ENCODE measurements at places on chromosomes 5 and 9. TPM values are rescaled to one million over a fixed set of nuclear protein-coding genes. Genes with fewer than 3 reads are reported as not detected.

ANKRD34B gene
- polyA plus RNA-seq: 0.03 TPM

ANKRD18B gene
- 0.51 TPM for polyA plus RNA-seq

DNA sequence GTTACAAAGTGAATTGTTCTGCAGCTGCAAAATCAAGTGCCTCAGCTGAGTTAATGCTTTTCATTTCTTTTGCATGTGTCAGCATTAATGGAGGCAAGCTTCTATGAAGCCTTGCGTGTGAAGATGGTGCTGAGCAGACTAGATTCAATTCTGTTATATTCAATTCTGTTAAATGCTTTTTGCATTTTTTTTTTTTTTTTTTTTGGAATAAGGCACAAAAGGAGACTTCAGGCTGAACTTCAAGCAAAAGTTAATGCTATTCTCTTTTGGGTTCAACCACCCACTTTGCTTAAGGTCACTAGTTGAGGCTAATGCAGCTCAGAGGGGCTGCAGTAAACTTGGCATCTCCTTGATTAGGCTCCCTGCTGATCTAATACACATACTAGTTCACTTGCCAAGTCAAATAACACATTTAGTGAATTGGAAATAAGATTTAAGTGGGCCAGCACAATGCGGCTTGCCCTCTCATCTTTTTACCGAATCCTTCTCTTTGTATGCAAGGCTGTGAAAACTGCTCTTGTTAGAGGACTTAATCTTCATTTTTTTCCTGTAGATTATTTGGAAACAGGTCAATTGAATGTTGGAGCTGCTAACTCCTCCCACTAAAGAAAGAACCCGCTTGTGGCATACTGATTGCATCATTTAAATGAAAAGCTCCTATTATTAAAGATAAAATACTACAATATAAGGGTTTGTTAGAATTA is 1020.2 kb downstream of the NR2F1-AS1 start:
- H3K4me1 ChIP-seq: no peaks in the 10 kb centered on the region
- H3K27ac ChIP-seq: no peak overlapping the region
- H3K36me3 ChIP-seq: no peaks in the 10 kb centered on the region
- H3K27me3 ChIP-seq: no peaks in the 10 kb centered on the region
- no peak for DNase-seq

- DNase-seq: no peak
- H3K27me3 ChIP-seq: no peaks in the 10 kb centered on the region
- no peak overlapping the region for H3K27ac ChIP-seq
These were observed 49.8 kb upstream of the PHYKPL start for GRCh38 chr5:178282391-178282790.

DNA sequence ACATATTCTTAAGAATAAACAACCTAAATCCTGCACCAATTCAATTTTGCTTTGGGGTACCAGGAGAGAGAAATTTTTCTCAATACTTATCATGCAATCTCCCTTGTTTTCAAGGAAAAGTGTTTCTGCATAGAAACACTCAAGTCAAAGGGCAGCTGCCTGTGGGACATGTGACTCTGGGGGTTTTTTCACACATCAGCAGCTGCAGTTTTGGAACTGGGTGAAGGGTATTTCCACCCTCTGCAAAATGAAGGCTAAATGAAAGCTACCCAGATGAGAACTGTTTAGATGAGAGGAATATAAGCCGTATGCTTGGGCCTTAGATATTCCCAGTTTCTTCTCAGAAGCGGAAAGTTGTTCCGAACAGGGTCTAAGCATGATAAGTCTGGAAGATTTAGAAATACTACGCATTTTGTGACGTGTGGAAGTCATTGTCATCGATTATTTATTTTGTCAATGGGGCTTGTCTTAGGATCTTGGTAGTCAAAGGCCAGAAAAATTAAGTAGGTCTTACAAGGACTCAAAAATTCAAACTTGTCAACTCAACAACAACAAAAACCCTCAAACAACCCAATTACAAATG is 64.3 kb upstream of the BOD1 start:
- H3K27me3 ChIP-seq: no peaks in the 10 kb centered on the region
- no peak for DNase-seq
- H3K4me3 ChIP-seq: no peak overlapping the region
- H3K36me3 ChIP-seq: no peaks in the 10 kb centered on the region

- H3K27me3 ChIP-seq: no peaks in the 10 kb centered on the region
- no peak overlapping the region for H3K4me3 ChIP-seq
- no peak overlapping the region for H3K27ac ChIP-seq
- no peak for DNase-seq
- H3K36me3 ChIP-seq: no peaks in the 10 kb centered on the region
These were observed 34.3 kb downstream of the SLC44A1 start for GRCh38 chr9:105278751-105279150.

FOXD4L5 gene
- polyA plus RNA-seq: 0.40 TPM

PCDHB4 gene
- 2.7 TPM for polyA plus RNA-seq

- no peaks in the 10 kb centered on the region for H3K4me1 ChIP-seq
- H3K4me3 ChIP-seq: no peak overlapping the region
- H3K27me3 ChIP-seq: no peaks in the 10 kb centered on the region
- no peak for DNase-seq
- no peak overlapping the region for H3K27ac ChIP-seq
These were observed 45.2 kb downstream of the FGD3 start for GRCh38 chr9:92992549-92992948.

KCNT1 gene
- 0.35 TPM for polyA plus RNA-seq

PAM gene
- polyA plus RNA-seq: 148 TPM

- peak; percentile 16 for DNase-seq
- H3K36me3 ChIP-seq: no peaks in the 10 kb centered on the region
- H3K4me1 ChIP-seq: peaks cover 6% of the 10 kb centered on the region
- H3K27ac ChIP-seq: no peak overlapping the region
- no peak overlapping the region for H3K4me3 ChIP-seq
- H3K27me3 ChIP-seq: no peaks in the 10 kb centered on the region
These were observed 303.7 kb upstream of the PAPPA start for GRCh38 chr9:115849679-115850412.

FAM163B gene
- polyA plus RNA-seq: 2.6 TPM

DNA sequence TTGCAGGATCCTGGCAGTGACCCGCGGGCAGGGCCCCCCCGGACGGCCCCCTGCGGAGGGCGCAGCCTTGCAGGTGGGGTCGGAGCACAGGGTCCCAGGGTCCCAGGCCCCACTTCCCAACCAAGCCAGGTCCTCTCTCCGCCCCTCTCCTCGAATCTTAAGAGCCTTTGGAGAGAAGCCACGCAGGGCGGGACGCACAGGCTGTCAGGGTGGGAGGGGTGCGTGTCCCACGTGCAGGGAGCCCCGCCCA is 18.4 kb upstream of the EGFL7 start:
- no peaks in the 10 kb centered on the region for H3K27me3 ChIP-seq
- peak; percentile 86 for DNase-seq
- peaks cover 8% of the 10 kb centered on the region for H3K4me1 ChIP-seq
- H3K36me3 ChIP-seq: no peaks in the 10 kb centered on the region
- H3K27ac ChIP-seq: peak overlapping the region; percentile 89

DNA sequence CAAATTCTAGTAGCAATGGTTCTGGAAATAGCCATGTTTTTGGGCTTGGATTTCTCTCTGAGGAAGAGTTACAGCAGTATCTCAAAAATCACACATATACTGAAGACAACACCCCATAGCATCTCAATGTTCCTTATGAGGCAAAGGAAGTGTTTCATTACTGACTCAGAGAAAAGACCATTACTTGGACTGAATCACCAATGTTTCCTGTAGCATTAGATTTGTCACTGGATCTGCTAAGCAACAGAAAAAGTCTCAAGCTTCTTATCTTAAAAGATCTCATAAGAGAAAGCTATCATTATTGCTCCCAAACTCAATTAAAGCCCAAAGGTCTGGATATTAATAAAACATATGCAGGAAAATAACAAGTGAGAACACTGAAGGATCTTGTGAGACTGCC is 272.4 kb downstream of the ADAMTS6 start:
- no peak overlapping the region for H3K27ac ChIP-seq
- no peak for DNase-seq
- no peaks in the 10 kb centered on the region for H3K36me3 ChIP-seq
- no peaks in the 10 kb centered on the region for H3K27me3 ChIP-seq
- no peak overlapping the region for H3K4me3 ChIP-seq

DNA sequence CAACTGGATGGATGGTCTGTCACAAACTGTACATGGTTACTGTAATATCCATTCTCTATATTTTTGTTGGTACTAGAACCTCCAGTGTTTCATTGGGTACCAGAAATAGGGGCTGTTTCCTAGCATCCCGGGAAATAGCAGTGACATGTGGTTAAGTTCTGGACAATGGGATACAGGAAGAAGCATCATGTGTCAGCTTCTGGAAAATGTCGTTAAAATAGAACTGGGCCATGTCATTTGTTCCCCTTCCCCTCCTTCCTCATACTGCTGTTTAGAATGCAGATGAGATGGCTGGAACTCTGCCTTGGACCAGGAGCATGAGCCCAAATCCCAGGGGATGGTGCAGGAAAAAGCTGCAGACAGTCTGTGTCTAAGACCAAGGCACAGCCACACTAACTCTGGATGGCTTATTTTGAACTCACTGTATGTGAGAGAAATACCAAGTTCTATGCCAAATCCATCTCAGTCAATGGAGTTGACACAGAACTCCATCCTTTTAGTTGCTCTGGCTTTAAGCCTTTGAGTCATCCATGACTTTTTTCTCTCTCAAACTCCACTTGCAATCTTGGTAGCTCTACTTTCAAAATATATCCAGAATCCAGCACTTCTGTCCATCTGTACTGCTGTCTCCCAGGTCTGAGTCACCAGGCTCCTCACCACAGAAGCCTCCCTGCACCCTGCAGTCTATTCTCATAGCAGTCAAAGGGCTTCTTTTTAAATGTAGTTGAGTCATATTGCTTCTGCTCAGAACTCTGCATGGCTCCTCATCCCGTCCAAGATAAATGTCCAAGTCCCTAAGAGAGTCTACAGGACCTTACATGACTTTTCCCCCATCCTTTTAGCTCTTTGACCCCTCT is 184.2 kb downstream of the NSG2 start:
- no peaks in the 10 kb centered on the region for H3K27me3 ChIP-seq
- H3K36me3 ChIP-seq: no peaks in the 10 kb centered on the region
- no peak overlapping the region for H3K27ac ChIP-seq
- H3K4me1 ChIP-seq: no peaks in the 10 kb centered on the region
- no peak for DNase-seq

DNA sequence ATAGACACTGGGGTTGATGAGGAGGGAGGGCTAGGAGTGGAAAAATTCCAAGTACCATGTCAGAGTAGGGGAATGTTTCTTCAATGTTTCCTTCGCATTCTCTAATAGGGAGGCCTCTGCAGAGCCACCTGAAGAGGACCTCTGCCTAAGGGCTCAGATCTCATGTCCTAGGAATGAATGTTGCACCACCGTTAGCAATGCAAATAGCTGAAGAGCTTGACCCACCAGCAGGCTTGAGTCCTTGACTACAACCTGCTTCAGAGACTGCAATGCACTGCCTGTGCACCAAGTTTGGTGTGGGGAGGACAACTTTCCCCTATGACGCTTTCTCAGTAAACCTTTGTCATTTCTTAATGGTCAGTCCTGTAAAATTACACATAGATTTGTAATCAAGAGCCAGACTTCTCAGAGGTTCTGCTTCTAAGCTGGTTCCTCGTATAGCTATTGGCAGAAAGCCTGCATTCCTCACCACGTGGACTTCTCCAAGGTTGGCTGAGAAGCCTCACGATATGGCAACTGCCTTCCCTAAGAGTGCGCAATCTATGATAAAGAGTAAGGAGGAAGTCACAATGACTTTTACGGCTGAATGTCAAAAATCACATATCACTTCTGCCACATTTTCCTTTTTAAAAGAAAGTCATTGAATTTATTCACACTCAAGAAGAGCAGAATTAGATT is 600.7 kb upstream of the PTGER4 start:
- H3K4me3 ChIP-seq: no peak overlapping the region
- H3K27ac ChIP-seq: no peak overlapping the region
- H3K27me3 ChIP-seq: peaks cover 36% of the 10 kb centered on the region
- no peaks in the 10 kb centered on the region for H3K4me1 ChIP-seq

All from left lung (tissue), 14 donors.